ENCODE measurements at places on chromosomes 12 and 14. TPM values are rescaled to one million over a fixed set of nuclear protein-coding genes. Genes with fewer than 3 reads are reported as not detected.

DNA sequence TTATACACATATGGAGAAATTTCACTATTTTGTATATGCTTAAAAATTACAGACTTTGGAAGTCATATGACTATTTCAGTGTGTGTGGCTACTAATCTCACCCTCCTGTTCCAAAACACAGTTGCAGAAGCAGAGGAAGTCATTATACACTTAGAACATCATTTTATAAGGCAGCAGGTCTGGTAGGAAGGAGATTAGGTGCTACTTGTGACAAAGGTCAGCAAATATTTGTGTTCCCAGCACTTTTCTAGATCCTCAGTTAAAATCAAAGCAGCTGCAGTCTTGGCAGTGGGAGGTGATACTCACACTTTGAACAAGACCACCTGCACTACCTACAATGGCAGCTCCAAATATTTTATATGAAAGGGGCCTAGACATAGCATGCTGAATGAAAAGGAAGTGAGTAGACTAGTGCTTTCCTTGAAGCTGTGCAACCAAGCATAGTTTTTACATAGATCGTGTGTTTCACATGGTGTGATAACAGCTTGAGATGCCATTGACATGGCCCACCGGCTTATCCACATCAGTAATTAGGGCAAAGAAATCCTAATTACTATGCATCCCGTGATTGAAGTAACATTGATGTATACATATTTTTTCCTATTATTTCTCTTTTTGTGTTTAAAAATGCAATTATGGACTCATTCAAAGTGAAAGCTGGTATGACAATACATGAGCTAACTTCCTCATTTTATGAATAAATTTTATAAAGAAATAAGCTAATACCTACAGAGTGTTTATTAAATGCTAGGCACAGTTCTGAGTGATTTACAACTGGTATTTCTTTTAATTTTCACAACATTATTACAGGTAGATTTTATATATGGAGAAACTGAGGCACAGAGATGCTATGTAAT lies 5.3 kb downstream of the GYS2 start:
- DNase-seq, result no peak

- DNase-seq, result peak; percentile 96
Measured at GRCh38 chr14:63642229-63642611, 549 bp upstream of the WDR89 start.

DNA sequence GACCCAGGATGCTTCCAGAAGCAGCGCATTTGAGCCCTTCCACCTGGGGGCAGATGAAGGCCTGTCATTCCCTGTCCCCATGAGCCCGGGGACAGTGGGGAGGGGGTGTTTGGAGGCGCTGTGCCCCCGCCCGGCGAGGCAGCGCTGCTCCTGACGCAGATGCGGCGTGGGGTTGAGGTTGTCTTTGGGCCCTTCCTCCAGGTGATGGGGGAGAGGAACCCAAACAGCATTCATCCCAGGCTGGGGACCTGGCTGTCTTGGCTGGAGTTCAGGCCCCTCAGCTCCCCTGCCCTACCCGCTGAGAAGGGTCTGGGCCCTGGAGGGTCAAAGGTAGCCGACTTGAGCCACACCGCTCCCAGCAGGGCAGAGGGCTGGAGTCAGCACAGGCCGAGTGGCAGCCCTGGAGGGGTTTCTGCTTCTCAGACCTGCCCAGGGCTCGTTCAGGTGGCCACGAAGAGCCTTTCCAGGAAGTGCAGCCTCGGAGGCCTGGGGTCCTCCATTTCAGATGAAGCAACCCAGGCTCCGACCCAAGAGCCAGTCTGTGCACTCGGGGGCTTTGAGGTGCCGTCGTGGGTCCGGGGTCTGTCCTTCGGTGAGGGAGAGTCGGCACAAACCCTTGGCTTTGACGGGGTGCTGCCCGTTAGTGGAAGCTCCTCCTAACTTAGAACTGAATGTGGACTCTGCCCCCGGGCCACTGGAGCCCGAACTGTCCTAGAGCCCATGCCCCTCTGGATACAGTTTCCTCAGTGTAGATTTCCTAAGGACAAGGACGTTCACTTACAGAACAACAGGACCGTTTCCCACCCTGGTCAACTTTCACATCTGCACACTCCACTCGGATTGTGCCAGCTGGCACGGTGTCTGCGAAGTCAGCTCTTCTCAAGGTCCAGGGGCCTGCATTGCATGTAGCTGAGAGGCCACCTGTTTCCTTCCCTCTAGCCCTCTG lies 16.1 kb downstream of the ACADS start:
- no peak for DNase-seq

The CMA1 gene
- 3.2 TPM for total RNA-seq

GRCh38 chr12:104704224-104704779 lies 247.6 kb downstream of the CHST11 start:
- no peak for DNase-seq

- no peak for DNase-seq
Measured at GRCh38 chr12:122201381-122201780, 2.1 kb upstream of the B3GNT4 start.

DNA sequence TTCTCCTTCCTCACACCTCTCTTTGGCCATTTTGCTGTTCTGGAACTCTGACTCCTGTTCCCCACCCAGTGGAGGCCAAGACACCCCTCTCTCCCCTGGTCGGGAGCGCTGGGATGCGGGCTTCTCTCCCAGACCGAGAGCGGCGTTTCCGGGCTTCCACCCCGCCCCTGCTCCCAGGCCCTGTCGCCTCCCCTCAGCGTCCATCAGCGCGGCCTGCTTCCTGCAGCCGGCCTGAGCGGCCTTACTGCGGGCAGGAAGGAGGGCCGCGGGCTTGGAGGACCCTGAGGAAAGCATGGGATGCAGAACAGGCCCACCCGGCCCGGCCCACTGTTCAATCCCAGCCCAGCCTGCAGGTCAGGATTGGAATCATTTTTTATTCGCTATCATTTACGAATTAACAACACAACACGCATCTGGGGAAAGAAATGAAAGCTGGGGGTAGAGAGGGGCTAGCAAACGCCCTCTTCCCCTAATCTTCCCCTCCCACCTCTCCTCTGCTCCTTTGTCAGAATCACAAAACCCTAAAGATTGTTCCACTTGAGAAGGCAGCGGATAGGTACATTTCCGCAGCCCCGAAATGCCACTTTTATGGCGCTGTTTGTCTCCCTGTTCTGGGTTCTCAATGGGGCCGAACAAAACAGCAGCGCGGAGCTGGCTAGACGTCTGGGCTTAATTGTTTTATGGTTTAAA lies 3.8 kb upstream of the HOXC8 start:
- no peak for DNase-seq

The PTPN6 gene
- total RNA-seq, result 6.1 TPM

DNA sequence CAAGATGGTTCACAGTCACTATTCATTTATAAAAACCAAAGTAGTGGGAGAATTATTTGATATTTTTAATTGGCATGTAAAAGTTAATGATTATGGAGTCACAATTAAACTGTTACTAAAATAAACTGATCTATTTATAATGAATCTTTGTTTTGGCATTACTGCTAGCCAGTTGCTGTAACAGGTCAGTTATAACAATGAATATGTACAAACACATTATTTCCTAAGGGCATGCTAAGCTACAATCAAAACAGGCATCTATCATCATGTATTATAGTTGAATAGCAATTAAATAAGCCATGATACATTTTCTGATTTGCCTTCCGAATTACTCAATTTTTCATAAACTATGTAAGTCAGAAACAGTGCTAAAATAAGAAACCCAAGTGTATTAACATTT lies 518.3 kb downstream of the SLC16A7 start:
- DNase-seq, result no peak

DNA sequence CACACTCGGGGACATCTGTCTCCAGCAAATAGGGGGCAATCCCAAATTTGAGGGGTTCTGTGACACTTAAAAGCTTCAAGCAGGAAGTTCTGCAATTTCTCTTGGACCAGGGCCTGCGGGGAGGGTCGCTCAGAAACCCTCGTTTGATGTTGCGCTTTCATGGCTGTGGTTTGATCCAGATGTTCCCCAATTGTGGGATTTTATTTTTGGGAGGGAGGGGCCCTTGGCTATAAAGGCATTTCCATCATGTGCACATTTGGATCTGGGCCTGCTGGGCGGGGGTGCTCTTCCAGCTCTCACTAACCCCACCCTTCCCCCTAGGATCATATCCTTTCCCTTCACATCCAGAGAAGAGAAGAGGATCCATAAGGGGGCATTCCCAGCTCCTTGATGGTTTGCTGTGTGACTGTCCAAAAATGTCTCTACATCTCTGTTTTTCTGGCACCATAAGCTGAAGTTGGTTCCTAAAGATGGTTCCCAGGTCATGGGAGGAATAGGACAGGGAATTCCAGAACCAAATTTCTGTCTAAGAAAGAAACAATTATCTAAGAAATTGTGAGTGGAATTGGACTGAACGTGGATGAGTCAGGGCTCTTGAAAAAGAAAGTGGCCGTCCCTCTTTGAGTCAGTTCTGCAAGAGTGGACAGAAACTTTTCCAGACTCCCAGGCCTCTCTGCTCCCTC lies 47.2 kb downstream of the SMUG1 start:
- peak; percentile 45 for DNase-seq

The CNIH1 gene
- total RNA-seq, result 78.2 TPM

DNA sequence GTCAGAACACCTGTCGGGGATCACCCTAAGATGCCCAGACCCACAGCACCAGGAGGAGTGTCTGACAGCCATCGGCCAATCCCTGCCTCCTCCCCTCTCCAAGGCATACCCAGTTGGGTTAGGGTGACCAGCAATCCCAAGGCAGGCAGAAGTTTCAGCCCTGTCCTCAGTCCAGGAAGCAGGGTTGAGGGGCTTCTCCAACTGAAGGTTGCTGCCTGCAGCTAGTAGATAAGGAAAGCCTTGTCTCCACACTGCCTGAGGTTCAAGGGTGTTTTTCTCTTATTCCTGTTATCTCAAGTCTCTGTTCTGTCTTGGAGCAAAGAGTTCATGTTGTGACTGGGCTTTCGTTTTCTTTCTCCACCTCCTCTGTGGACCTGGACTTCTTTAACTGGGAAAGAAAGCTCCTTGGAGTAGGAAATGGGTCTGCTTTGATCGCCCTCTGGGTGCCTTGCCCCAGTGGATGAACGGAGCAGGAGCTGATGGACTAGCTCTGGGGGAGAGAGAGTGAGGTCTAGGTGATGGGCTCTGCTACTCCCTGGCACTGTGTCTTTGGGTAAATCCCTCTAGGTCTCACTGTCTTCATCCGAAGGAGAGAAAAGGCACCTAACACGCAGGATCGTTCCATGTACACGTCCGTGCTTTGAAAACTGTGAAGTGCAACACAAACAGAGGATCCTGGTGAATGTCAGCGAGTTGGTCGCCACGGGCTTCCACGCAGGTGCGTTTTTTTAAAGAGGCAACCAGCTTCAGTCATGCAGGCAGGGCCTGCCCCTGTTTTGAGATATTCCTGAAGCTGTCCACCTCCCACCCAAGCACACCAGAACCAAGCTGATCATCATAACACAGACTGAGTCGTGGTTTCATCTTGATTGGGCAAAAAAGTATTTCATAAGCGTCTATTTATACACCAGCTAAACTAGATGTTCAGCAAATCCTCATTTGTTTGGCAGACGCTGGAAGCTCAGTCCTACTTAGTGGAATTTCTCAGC lies 52.5 kb upstream of the FOXN3 start:
- DNase-seq, result no peak

GRCh38 chr14:95235351-95235750 lies 78.0 kb upstream of the DICER1 start:
- DNase-seq, result no peak

GRCh38 chr12:93536111-93536765 lies 36.2 kb upstream of the SOCS2 start:
- DNase-seq, result no peak

GRCh38 chr12:21583587-21583986 lies 21.1 kb downstream of the GYS2 start:
- DNase-seq, result no peak

DNA sequence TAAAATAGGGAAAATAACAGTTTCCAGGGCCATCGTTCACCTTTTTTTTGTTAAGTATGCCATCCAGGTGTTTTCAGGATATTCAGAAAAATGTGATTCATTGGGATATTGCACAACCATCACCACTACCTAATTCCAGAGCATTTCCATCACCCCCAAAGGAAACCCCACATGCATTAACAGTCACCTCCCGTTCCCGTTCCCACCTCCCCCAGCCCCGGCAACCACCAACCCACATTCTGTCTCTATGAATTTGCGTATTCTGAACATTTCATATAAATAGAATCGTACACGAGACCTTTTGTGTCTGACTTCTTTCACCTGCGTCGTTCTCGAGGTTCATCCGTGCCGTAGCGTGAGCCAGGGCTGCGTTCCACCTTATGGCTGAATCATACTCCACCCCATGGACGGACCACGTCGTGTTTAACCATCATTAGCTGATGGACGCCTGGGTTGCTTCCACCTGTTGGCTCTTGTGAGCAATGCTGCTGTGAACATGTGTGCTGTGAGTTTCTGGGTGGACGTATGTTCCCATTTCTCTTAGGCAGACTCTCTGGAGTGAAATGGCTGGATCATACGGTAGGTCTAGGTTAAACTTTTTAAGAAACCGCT lies 51.0 kb upstream of the NCOR2 start:
- no peak for DNase-seq

- no peak for DNase-seq
Measured at GRCh38 chr12:62963486-62964041, 28.6 kb upstream of the PPM1H start.

DNA sequence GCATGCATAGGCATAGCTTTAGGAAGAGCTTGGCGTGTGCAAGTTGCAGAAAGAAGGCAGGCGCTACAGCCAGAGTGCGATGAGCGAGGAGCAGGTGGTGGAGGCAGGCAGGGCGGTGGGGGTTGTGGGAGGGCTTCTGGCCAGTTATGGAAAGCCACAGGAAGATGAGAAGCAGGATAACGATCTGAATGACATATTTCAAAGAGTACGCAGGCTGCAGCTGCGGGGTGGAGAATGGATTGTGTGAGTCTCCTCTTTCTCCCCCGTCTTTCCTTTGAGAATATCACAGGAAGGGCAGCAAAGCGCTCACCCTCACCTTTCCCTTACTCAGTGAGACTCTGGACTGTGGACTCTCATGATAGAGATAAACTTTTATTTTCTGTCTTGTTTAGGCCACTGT lies 48.7 kb upstream of the PLXNC1 start:
- DNase-seq, result no peak

The CYP27B1 gene
- 0.16 TPM for total RNA-seq

GRCh38 chr12:65200007-65200665 lies 30.8 kb downstream of the LEMD3 start:
- DNase-seq, result no peak

GRCh38 chr14:65821224-65821753 lies 408.8 kb downstream of the FUT8 start:
- no peak for DNase-seq

The TMBIM4 gene
- total RNA-seq, result 97.0 TPM

Data from urinary bladder (tissue), 4 donors.